GM13976 (cell line): ENCODE measurements at places on chromosomes 1 and 21.
A peak's percentile ranks its signal among the peaks of the same experiment; 100 is the strongest.

DNA sequence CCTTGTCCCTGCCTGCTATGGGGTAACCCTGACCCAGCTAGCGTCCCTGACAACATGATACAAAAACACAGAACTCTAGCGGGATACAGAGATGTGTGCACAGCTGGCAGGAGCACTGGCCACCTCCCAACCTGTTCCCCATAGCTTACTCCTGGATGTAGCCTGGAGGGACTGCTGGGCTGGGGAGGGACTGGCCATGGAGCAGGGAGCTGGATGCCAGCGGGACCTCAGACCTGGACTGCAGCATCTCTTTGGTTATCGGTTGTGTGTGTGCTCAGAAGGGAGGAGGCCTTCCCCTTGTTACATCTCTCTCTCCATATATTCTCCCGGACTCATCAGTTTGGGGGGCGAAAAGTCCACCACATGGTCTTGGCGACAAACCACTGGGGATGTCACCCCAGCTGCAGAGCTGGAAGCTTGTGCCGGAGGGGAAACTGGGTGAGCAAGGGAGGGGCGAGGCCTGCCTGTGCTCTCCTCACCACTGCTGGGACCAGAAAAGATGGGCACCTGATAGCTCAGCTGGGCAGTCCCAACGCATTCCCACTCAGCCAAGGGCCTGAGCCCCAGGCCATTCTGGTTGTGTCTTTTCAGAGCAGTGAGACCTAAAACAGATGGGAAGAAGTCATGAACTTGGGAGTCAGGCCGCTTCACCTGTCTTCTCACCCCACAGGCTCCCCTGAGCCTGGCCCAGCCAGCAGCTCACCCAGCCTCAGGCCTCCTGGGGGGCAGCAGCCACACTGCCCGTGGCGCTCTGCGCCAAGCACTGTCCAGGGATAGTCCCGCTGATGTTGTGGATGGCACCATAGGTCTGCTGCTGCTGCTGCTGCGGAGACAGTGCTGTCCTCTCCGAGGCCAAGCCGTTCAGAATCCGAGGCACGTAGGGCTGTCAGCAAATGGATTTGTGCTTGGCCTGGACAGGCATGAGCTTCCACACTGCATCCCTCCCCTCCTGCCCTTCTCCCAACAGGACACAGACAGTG lies 35.6 kb downstream of the TMEM63A start:
- DNase-seq = no peak

DNA sequence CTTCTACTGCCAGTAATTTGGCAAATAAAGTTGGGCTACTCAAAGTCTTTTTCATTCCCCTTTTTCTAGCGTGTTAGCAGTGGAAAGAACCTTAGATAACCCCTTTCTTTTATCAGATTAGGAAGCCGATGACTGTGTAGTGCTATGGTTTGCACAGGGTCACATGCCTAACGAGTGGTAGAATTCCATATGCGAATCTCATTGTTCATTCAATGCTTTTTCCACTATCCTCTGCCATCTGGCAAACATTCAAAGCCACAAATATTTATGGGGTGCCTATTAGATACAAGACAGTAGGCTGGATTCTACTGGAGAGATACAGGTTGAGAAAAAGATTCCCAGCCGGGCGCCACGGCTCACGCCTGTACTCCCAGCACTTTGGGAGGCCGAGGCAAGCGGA lies 14.9 kb upstream of the IER5 start:
- no peak for DNase-seq

GRCh38 chr1:145690587-145691558 lies 16.3 kb downstream of the PDZK1 start:
- peak; percentile 70 for DNase-seq

- peak; percentile 73 for DNase-seq
These were observed 51.8 kb upstream of the H6PD start for GRCh38 chr1:9182784-9183257.

- DNase-seq = no peak
These were observed 152.6 kb upstream of the RNPC3 start for GRCh38 chr1:103372866-103373265.

- no peak for DNase-seq
These were observed 28.8 kb downstream of the DR1 start for GRCh38 chr1:93374334-93375106.

DNA sequence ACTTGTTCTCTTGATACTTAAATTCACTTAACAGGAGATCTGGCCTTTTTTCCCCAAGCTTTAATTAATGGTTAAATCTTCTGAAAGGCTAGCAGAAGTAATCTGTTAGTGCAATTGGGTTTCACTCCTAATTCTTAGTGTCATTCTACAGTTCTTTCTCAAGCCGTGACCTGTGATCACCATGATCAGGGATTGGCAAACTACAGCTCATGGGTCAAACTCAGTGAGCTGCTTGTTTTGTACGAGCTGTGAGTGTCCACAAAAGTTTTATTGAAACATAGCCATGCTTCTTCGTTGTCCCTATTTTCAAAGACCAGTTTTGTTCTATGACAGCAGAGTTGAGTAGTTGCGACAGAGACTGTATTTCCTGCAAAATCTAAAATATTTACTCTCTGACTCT lies 109.4 kb upstream of the KCNJ15 start:
- no peak for DNase-seq

- no peak for DNase-seq
These were observed 68.3 kb downstream of the PTGER3 start for GRCh38 chr1:70979313-70979712.

- no peak for DNase-seq
These were observed 23.4 kb downstream of the LDLRAP1 start for GRCh38 chr1:25566730-25567341.

GRCh38 chr1:18037651-18038050 lies 69.9 kb upstream of the IGSF21 start:
- no peak for DNase-seq

DNA sequence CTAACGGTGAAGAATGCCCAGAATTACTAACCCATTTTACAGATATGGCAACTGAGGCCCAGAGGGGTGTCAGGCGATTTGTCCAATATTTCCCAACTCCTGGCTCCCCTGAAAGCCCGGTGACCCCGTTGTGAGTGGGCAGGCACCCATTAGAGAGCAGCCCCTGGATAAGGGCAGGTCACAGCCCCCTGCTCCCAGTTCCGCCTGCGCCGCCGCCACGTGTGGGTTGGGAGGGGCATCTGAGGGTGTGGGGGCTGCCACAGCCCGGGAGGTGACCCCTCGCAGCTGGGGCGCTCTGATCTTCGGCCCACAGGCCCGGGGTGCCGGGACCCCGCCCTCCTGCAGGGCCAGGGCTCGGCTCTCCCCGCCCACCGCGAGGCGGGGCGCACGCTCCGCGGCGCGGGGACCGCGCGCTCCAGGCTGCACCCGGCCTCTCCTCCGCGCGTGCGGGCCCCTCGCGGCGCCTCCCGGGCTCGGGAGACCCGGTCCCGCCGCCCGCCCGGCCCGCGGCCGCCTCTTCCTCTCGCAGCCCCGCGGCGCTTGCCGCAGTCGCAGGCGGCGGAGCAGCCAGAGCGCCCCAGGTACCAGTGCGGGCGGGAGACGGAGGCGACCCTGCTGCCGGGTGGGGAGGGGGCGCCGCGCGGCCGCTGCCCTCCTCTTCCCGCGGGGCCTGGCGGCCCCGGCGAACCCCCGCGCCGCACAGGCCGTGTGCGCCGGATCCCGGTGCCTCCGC lies at the start of gene HTR6:
Gene HTR6 (plus strand): TSS at position 423 of the 733 bp plus-strand sequence. CDS start 879 bp downstream, outside the sequence.
- peak; percentile 84 for DNase-seq

DNA sequence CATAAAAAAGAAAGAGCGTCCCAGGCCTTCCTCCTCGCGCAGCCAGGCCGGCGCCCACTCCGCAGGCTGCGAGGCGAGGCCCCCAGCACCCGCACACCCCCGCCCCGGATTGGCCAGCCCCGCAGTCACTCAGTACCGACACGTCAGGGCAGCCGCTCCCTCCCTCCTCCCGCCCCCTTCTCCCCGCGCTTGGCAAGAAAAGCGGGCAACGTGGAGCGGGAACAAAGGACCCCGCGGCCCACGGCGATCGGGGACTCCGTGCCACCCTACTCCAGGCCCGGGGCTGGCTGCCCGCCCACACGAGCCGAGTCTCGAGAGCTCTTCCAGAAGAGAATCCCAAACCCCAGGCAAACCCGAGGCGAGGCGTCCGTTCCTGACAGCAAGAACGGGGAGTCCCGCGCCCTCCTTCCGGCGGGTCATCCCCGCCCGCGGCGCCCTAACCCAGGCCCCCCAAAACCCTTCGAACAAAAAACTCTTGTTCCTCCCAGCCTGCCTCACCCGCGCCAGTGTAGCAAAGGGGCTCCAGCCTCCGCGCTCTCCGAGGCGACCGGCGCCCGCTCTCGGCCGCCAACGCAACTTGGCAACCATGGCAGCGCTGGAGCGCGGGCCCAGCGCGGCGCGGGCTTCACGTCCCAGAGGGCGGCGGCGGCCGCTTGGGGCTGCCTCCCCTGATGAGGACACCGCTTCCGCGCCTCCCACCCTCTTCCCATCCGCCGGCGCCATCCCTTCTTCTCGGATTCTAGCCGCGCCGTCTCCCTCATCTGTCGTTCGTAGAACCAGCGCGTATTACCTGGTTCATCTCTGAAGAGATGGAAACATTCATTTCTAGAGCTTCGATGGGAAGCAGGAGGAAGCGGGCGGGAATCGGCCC lies 645 bp downstream of the IVNS1ABP start:
- peak; percentile 88 for DNase-seq

GRCh38 chr1:242784084-242784483 lies 259.6 kb upstream of the PLD5 start:
- no peak for DNase-seq

GRCh38 chr1:246971090-246971721 lies 36.7 kb downstream of the ZNF695 start:
- no peak for DNase-seq

GRCh38 chr1:230306169-230306568 lies 120.0 kb downstream of the PGBD5 start:
- DNase-seq = no peak

DNA sequence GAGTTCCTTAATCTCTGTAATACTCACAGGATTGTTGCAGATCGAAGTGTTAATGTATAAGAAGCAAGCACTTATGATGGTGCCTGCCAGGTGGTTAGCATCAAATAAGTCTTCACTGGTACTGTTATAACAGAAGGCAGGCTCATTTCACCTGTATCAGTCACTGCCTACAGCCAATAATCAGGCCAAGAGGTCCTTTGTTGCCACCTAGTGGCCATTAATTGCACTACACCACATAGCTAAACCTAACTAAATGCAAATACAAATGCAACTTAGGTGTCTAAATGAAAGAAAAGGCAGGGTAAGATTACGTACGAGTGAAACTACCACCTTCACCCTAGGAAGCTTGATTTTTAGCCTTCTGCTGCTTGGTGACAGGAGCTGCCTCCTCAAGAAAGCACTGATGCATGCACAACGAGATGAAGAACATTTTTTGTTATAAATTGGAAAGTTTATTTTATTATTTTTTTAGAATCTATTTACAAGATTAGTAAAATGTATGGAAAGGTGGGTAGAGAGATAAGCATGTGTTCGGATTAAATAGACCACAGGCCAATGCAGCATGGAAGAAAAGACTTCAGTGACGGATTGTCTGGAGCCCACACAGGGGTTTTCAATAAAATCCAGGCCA lies 334.8 kb upstream of the CAMK1G start:
- DNase-seq = peak; percentile 57

- peak; percentile 98 for DNase-seq
These were observed at the start of gene STPG1 for GRCh38 chr1:24413350-24414163. Gene STPG1 (minus strand): TSS chr1:24413782. CDS start chr1:24401388, 12,394 bp downstream.

DNA sequence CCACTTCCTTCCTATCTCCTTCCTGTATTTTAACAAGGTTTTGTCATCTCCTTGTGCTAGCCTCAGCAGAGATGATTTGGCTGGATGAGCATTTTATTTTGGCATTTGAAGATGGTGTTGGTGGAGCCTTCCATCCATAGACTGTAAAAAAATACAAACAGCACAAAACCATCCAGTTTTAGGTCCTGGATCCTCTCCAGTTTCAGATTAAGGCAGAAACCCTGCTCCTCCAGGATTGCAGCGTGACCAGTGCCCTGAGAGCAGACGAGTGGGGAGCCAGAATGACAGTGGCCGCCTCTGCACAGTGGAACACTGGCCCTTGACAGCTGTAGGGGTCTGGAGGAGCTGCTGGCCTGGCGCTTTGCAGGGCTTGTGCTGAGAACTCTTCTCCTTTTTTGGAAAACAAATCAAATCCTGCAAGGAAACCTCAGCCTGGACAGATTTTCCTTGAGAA lies 72.2 kb upstream of the GADD45A start:
- no peak for DNase-seq

DNA sequence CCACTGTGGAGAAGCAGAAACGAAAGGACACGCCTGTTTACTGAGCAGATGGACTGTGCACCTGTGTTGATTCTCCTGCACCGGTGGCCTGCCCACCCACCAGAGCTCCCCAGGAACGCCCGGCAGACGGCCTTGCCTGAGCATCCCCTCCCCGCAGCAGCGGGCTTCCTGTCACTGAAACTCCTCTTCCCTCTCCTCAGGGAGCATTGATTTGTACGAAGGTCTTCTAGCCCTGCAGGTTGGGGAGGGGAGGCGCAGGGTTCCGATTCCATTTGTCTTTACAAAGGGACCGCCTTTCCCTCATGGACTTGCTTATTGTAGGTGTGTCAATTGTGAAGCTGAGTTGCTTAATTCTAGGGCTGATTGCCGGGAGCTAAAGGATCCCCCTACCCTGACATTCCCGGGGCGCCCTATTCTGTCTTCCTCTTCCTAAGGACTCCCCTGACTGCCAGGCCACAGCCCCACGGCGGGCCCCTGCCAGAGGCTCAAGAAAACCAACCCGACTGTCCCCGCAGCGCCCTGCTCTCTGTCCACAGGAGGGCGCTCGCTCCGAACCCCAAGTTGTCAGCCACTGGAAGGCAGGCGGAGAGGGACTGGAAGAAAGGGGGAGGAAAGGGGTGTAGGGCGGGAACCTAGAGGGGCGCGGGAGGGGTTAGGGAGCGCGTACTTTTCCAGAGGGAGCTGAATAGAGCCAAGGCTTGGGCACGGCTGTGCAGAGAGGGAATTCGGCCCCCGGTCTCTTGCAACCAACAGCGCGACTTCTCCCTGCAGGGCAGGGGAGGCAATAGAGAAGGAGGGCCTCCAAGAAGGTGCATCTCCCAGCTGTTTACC lies 2.8 kb downstream of the S100A6 start:
- DNase-seq = peak; percentile 87

- no peak for DNase-seq
These were observed 54.8 kb upstream of the KRTAP19-8 start for GRCh38 chr21:31092832-31093625.

DNA sequence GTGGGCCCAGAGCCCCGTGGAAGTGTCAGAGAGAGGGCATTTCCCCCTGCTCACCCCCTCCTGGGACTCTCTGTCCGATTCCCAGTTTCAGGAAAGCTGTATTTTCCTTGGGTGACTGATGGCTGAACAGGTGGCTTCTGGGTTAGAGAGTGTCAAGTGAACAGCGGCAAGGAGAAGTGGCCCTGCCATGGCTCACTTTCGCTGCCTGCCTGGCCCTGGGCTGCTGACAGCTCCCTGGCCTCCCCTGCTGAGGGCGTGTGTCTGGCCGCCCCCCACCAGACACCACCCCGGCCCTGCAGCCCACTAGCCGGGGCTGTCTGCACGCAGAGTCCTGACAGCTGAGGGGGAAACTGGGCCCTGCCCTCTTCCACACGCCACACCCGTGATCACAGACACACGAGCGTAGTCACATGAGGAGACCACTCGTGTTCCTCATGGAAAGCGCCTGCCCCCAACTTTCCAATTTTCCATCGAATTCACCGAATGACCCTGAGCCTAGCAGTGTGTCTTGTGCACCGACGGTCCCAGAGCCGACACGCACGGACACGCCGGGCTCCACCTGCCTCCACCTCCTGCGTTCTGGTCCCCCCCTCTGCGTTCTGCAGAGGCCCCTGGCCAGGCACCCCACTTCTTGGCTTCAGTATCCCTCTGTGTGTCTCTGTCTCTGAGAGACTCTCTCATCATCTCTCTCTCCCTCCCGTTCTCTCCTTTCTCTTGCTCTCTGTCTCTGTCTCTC lies 60.6 kb upstream of the CASZ1 start:
- no peak for DNase-seq

- no peak for DNase-seq
These were observed 89.4 kb upstream of the B3GALT2 start for GRCh38 chr1:193275773-193276172.
